ENCODE measurements at places on chromosomes 2 and 18. TPM values are rescaled to one million over a fixed set of nuclear protein-coding genes. Genes with fewer than 3 reads are reported as not detected.

DNA sequence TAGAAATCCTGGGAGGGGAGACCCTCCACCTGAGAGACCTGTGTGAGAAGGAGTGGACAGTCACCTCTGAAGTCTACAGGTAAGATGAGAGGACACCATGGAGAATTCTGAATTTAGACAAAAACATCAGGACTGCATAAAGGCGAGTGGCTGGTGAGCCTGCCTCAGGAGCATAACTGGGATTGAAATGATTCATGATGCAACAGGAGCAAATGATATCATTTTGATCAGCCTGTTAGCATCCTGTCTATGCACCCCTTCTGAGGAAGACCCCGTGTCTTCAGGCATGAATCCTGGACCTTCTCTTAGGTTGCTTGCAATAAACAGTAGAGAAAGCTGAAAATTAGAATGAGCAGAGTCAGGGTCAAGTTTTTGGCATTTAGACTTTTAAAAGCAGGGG is 245.8 kb downstream of the ETAA1 start:
- DNase-seq = no peak

- no peak for DNase-seq
Measured at GRCh38 chr2:12062053-12062395, 315.6 kb downstream of the LPIN1 start.

ITPRIPL1 gene
- 0.36 TPM for total RNA-seq

DNA sequence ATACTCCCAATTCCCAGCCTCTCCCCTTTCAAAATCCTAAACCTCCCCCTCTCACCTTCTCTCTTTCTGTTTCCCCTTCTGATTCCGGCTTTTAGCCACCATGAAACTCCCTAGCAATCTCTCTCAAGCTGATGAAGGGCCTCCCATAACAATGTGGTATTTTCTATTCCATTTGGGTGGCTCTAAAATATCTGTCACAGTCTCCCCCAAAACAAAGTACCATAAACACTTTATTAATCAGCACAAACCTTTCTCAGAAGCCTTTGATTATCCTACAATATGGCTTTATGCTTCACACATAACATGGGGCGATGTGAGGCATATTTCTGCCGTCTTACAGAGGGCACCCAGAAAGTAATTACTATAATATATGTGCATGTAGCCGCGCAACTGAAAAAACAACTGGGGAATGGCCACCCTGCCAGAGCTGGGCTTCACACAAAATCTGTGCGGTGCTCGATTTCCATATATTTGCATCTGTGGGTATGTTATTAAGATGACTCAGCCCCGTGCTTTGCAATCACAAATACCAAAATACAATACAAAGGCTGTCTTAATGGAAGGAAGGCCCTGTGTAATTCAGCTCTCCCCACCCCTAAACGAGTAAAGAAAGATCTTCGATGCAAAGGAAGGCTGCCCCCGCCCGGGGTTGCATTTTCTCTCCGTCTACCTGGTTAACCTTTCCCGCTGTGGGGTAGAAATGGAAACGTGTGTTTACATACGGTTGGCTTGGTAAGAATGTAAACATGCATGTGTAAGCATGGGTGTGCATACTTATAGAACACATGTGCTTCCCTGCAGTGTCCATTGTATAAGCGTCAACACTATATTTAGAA is 81.4 kb downstream of the CELF4 start:
- no peak for DNase-seq

FMNL2 gene
- total RNA-seq = 30.3 TPM

DNA sequence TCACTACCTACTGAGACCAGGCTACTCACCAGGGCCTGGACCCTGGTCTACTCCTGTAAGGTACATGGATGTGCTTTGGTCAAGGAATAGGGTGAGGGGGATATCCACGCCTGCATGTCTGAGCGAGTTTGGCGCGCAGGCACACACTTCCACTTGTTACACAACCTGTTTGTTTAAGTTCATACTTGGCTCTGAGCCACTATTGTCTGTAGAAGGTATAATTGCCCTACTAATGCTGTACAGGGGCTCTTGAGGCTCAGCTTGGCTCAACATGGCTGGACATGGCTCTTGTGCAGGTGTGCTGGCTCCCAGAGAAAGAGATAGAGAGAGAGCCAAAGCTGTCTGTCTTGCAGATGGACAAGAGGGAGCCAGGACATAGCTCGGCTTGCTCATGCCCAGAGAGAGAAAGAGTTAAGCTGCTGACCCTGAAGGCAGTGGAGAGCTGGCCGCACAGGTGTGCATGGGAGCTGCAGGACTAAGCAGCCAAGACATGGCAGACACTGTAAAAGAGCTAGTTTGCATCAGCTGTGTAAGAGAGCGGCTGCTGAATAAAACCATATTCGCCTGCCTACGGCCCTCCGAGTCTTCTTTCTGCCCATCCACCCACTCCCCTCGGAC is 35.2 kb downstream of the NPPC start:
- no peak for DNase-seq

CD226 gene
- 0.83 TPM for total RNA-seq

DNA sequence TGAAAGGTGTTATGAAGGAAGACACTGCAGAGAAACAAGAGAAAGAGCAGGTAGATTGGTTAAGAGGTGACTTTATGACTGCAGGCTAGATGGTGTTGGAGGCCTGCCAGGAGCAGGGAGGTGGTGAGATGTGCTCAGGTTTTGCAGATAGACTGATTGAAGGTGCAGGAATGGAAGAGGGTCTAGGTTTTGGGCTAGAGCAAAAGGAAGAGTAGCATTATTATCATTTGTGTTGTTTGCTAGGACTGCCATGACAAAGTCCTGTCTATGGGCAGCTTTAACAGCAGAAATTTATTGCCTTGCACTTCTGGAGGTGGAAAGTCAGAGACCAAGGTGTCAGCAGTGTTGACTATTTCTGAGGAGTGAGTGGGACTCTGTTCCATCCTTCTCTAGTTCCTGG is 172.9 kb upstream of the SOX11 start:
- no peak for DNase-seq

- DNase-seq = no peak
Measured at GRCh38 chr2:98381494-98381893, 35.2 kb downstream of the CNGA3 start.

- DNase-seq = no peak
Measured at GRCh38 chr2:29450596-29451222, 335.5 kb downstream of the CLIP4 start.

All from ovary (tissue), 10 donors.